ENCODE measurements at places on chromosomes 7 and 10. TPM values are rescaled to one million over a fixed set of nuclear protein-coding genes. Genes with fewer than 3 reads are reported as not detected.
A peak's percentile ranks its signal among the peaks of the same experiment; 100 is the strongest.

GPR26 gene
- 1.8 TPM for total RNA-seq

PIP gene
- not detected for total RNA-seq

GRCh38 chr7:147023440-147023839 lies 906.8 kb downstream of the CNTNAP2 start:
- DNase-seq = no peak

DNA sequence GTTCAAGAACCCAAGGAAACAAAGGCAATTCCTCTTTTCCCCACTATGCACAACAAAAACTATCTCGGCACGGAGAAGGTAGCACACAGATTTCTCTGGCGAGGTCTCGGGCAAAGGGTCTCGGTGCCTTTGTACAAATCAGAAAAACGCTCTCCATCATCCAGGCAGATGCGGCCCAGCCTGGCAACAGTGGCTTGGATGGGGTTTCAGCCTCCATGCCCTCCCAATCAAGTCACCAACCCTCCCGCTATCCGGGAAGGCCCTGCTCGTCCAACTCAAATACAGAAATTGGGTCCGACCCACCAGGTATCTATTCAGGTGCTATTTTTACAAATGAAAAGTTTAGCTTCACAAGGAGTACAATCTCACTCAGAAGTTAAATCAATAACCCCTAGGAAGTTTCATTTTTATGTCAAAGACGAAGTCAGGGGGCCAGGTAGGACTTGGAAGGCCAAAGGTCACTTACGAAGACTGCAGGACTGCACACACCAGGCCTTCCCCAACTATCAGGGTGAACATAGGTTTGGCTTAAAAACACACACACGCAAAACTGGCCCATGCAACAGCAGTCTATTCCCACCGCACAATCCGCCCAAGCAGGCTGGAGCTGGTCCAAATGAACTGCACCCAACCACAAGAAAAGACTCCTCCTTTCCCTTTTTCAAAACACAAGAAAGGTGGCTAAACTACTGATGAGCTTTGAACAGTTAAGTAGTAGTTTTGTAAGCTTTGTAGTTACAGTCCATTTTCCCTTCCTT lies 43.0 kb downstream of the GNA12 start:
- DNase-seq = peak; percentile 32

DNA sequence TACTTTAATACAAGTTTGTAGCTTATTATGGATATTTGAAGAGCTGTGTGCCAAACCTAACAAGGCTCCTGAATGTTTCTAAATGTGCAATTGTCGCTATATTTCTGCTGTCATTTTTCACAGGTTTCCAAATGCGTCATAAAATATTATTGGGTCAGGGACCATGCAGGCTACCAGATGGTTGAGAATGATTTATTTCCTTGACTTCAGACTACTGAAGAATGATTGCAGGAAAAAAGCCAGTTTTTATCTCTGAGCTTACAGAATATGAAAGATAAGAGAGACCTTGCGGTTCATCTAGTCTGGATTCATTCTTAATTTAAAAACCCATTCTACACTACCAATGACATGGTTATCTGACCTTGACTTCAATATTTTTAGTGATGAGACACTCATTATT lies 55.2 kb downstream of the TSPAN12 start:
- DNase-seq = no peak

DNA sequence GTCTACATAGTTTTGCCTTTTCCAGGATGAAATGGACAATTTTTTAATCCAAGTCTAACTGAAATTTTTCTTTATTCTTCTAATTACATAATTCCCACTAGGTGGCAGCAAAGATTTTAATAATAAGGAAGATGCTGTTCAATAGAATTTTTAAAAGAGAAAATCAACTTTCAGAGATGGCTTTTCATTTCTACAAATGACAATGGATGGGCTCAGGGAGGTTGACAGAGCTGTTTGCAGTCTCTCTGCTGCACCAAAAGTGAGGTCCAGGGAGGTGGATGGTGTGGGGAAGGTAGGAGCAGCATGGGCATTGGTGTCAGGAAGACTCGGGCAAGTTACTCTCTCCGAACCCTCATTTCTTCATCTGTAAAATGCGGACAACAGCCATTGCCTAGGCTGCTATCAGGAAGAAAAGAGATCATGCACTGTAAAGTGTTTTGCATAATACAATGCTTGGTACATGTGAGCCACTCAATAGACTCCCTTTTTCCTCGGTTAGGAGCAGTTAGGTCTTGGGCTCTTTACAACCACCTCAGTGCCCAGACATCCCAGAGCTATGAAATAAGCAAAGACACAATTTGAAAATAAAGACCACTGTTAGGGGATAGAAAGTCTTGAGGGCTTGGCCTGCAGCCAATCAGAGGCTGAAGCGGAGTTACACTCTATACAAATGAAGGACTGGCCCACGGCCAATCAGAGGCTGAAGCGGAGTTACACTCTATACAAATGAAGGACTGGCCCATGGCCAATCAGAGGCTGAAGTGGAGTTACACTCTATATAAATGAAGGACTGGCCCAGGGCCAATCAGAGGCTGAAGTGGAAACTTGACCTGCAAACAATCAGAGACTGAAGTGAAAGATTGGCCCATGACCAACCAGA lies 107.1 kb downstream of the ABLIM1 start:
- DNase-seq = no peak

DNA sequence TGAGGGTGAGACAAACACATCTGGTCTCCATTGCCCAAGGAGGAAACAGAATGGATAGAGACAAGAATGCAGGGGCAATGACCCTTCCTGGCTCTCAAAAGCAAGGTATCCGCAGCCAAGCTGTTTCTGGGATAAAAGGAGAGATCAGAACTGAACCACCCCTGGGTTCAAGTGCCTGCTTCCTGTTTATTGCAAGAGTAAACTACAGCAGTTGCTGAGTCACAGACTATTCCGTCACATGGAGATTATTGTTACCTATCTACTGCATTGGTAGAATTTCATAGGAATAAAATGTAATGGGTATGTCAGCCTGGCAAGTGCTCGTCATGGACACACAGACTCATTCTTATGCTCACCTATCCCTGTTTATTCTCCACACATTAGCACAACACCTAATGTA lies 821.6 kb downstream of the GRID1 start:
- DNase-seq = no peak

GRCh38 chr7:116451957-116452729 lies 47.4 kb upstream of the CAV2 start:
- DNase-seq = no peak

DNA sequence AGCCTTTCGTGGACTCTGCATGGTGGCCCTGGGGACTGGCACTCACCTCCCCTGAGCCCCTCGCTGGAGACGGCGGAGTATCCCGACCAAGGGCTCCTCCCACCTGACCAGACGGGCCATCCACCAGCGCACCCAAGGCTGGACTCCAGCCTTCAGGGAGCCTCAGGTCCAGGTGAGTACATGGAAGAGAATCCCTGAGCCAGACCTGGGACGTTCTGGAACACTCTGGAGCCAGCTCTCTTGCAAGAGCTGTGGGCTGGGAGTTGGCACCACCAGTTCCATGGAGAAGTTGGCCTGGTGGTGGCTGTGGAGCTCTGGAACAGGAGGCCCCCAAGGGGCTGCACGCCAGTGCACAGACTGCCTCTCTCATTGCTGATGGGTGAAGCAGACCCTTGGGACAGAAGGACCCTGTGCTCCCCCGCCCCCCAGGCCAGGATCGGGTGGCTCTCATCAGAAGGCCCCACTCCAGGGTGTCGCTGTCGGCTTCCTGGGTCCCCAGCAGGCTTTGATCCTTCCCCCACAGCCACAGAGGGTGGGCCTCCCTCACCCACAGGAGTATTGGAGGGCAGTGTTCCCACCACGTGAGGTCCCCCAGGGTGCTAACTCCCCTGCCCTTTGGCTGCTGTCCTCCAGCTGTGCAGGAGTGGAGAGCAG lies 189.9 kb downstream of the EBF3 start:
- peak; percentile 64 for DNase-seq

DNA sequence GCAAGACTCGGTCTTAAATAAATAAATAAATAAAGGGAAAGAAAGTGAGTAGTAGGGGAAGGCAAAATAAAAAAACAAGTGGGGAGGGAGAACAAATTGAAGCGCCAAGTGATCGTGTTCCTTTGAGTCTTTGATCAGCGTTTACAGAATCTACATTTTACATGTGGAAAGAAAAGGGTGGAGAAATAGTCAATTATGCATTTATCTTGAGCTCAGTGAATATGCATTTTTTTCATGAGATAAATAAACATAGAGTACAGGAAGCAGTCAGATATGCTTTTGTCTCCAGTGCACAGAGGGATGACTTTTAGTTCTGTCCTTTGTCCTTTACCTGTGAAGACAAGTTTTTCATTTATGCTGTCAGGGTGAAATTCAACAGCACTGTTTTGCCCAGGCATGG lies 6.1 kb upstream of the GUSB start:
- no peak for DNase-seq
